NB4 (cell line): ENCODE measurements at places on chromosomes 12 and 14.

DNA sequence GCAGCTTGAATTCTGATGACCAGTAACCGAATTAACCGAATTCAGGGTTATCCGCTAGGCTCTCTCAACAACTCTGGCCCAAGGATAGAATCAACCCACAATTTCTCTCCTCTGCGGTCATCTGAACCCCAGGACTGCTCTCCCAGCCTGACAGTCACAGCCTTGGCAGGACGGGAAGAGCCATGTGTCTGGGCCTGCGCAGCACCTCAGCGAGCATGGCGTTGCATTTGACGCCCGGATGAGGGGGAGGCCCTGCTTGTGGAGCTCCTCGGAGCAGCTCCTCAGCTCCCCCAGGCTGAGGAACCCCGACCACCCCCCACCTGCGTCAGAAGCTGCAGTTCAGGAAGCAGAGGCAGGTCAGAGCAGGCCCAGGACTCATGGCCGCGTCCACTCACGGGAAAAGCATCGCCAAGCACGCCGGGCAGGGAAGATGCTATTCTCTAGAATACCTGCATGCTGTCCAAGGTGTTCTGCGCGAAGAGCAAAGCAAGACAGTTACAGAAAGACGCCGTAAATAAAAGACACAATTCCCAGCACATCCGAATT, 131.1 kb downstream of the PIWIL1 start:
- DNase-seq, result no peak

DNA sequence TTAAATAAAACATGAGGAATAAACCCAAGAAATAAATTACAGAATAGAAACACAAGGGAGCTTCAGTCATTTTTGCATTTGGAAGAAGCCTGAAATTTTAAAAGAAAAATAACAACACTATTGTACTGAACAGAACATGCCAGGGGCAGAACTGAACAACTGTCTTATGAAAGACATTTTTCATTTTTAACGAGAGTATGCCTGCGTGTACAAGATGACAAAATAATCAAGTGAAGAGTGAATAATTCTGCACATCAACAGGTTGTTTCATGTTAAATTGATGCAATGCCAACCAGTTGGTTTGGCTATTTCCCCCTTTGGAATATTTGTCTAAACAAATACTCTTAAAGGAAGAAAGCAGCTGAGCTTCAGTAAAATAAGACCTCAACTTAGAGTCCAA, 103.3 kb upstream of the BTG1 start:
- no peak for DNase-seq

GRCh38 chr12:128573907-128574306, 249.9 kb downstream of the SLC15A4 start:
- DNase-seq, result no peak

- peak; percentile 78 for DNase-seq
Measured at GRCh38 chr12:52081263-52081733, 1.8 kb downstream of the SMIM41 start.

GRCh38 chr12:88267630-88268029, 125.5 kb downstream of the TMTC3 start:
- no peak for DNase-seq

DNA sequence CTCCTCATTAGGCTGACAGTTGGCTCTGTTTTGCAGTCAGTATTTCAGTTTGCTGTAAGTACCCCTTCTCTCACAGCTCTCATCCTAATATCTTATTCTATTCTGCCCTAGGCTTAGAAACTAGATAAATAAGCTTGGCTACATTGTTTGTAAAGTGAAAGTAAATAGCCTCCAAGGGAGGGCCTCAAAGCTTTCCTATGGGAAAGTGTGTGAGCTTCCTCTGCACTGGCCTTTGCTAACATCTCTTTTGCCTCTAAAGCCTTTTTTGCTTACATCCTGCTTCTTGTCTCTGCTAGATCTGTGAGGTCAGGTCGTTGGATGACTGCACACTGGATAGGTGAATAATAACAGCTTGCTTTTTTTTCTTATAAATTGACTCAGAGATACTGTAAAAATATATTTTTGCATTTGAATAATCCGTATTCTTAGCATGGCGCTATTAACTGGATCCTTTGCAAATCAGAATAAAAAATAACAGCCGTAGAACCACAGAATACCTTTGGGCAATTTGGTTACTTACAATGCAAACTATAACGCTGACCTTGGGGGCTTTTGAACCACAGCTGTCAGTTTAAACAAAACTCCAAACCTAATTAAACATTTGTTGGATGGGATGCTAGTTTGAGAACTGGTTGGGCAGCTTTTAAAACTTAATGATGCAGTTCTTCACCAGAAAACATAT, 55.1 kb downstream of the TTC6 start:
- no peak for DNase-seq

- DNase-seq, result no peak
Measured at GRCh38 chr12:79652521-79652920, 38.2 kb downstream of the PAWR start.

DNA sequence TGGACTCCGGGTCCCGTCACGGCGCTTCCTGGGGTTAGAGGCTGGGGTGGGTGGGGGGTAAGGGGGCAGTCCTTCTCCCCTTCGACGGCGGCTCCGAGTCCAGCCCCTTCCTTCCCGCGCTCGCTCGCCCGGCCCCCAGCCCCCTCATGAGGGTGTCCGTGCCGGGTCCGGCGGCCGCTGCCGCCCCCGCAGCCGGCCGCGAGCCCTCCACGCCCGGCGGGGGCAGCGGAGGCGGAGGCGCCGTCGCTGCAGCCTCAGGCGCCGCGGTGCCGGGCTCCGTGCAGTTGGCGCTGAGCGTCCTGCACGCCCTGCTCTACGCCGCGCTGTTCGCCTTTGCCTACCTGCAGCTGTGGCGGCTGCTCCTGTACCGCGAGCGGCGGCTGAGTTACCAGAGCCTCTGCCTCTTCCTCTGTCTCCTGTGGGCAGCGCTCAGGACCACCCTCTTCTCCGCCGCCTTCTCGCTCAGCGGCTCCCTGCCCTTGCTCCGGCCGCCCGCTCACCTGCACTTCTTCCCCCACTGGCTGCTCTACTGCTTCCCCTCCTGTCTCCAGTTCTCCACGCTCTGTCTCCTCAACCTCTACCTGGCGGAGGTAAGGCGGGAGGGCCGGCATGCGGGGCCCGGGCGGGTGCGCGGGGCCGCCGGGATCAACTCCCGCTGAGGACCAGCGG, 500 bp downstream of the GPR137C start:
- DNase-seq, result peak; percentile 58

DNA sequence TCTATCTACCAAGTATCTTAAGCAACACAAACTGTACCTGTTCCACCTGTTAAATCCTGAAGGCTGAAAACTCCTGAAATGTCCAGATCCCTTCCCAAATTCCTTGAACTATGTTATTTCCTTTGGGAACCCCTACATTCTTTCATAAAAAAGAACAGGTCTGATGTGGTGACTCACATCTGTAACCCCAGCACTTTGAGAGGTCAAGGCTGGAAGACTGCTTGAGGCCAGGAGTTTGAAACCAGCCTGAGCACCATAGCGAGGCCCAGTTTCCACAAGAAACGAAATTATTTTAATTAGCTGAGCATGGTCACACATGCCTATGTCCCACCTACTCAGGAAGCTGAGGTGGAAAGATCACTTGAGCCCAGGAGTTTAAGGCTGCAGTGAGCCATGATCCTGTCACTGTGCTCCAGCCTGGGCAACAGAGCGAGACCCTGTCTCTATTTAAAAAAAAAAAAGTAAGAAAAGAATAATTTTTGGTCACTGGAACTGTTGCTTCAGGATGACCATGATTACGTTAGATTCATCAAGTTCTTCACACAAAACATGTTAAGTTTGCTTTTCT, 84.3 kb downstream of the PHLDA1 start:
- DNase-seq, result no peak

DNA sequence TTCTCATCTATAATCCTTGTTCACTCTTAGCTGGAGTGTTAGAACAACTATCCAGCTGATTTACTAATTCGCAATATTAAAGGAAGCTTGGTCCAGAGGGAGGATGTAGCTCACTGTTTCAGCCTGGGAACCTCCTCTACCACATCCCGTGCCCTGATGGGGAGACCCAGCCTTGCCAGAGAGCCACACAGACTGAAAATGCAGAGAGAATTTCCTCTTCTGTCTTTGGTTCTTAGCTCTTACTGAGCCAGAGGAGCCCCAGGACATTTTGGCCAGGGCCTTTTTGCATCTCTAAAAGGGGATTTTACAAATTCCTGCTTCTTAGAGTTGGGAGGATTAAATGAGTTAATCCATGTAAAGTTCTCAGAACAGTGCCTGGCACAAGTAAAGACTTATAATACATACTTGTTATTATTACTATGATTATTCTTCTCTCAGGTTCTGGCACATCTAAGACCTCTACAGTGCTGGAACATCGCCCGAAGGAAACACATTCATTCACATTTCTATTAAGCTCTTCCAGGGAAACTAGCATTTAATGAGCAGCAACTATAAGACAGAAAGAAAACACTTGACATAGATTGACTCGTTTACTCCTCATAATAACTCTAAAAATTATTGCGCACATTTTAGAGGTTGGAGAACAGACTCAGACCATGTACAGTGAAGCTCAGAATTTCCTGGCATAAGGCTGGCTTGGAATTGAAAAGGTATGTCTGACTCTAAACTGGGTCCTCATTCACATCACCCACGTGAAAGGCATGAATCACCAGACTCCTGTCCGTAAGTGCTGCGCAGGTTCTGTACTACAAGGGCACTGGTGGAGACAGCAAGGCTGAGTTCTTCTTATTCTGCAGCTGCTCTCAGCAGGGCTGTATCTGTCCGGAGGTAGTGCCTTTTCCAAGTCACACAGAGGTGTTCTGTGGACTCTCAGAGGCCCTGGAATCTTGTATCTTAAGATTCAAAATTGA, 27.8 kb upstream of the AEBP2 start:
- DNase-seq, result no peak
